ENCODE measurements at places on chromosomes 2 and 18. TPM values are rescaled to one million over a fixed set of nuclear protein-coding genes. Genes with fewer than 3 reads are reported as not detected.

Gene FBXO15
- 0.48 TPM for total RNA-seq

DNA sequence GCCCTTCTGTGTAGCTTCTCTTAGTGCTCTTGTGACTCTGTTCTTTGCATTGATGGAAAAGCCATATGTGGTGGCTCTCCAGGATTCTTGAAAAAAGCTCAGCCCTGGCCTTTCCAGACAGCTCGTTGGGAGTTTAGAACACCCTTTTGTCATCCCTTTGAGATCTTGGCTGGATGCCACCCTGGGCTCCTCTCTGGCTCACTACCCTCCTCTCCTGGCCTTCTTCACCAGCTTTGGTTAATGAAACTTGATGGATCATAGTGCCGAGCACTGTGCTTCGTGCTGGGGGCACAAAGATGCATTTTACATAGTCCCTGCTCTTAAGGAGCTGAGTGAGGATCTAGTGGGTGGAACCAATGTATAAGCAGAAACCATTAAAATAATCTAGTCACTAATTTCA is 15.6 kb upstream of the FHOD3 start:
- no peak for DNase-seq
- no peaks in the 10 kb centered on the region for H3K36me3 ChIP-seq
- H3K4me1 ChIP-seq: no peaks in the 10 kb centered on the region
- H3K27me3 ChIP-seq: no peaks in the 10 kb centered on the region
- H3K4me3 ChIP-seq: no peak overlapping the region
- no peak overlapping the region for H3K27ac ChIP-seq

Gene ELOA2
- not detected for total RNA-seq

DNA sequence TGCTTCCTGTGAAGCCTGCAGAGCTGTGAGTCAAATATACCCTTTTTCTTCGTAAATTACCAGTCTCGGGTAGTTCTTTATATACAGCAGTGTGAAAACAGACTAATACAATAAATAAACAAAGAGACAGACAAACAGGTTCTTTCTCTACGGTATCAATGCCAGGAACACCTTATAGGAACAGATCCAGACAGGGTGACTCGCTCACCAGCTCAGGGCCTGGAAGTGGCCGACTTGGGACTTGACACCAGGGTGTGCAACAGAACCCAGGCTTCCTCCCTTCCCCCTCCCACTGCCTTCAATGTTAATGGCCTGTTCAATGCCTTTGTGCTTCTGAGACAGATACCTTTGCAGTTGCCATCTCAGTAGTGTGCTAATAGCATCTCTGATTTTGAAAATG is 309.5 kb downstream of the ALK start:
- H3K36me3 ChIP-seq: no peaks in the 10 kb centered on the region
- no peak overlapping the region for H3K27ac ChIP-seq
- no peak overlapping the region for H3K4me3 ChIP-seq

Gene GALNT3
- total RNA-seq: 17.3 TPM
